ENCODE measurements at places on chromosomes 13 and 19.

- no peak for DNase-seq
These were observed 101.1 kb downstream of the DNAJC15 start for GRCh38 chr13:43124490-43124889.

- no peak for DNase-seq
These were observed 2044.9 kb upstream of the PCDH20 start for GRCh38 chr13:63460462-63461090.

GRCh38 chr19:49512970-49513745 is 697 bp downstream of the FCGRT start:
- DNase-seq = no peak

DNA sequence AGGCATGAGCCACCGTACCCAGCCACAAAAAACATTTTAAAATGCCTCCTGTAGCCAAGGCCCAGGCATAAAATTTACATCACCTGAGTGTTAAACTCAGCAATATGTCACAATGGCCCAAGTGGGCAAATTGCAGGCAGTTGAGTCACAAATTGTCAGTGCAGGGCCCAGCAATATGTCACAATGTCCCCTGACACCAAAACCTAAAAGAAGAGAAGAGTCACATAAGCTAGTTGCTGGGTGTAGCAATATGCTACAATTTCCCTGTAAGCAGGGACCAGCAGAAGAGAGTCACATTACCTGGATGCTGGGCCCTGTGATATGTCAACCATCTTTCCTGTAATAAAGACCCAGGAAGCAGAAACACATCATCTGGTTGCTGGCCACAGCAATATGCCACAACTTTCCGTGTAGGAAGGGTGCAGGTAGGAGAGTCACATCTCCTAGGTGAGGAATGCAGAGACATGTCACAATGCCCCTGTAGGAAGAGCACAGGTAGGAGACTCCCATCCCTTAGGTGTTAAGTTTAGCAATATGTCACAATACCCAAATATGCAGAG is 136.0 kb upstream of the ZNF91 start:
- DNase-seq = no peak

DNA sequence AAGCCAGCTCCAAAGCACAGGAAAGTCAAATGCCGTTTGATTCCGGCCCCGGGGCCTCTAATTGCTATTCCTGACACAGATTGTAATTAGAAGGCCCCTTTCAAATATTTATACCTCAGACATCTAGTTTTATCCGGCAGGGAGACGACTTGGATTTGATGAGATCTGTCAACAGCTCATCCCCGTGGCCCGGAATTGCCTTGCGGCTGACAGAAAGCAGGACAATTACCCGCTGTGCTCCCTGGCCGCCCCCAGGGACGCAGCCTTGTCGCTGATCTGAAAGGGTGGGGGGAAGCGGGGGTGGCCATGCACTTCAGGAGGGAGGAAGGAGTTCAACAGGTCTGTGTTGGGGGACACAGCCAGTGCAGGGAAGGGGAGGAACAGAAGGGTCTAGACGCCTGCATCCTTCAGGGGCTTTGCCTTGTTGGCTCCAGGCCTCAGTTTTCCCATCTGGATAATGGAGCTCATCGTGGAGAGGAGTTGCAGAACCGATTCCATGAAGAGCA is 1.8 kb upstream of the SHD start:
- no peak for DNase-seq

GRCh38 chr13:77896977-77897376 is 21.7 kb downstream of the EDNRB start:
- DNase-seq = no peak

DNA sequence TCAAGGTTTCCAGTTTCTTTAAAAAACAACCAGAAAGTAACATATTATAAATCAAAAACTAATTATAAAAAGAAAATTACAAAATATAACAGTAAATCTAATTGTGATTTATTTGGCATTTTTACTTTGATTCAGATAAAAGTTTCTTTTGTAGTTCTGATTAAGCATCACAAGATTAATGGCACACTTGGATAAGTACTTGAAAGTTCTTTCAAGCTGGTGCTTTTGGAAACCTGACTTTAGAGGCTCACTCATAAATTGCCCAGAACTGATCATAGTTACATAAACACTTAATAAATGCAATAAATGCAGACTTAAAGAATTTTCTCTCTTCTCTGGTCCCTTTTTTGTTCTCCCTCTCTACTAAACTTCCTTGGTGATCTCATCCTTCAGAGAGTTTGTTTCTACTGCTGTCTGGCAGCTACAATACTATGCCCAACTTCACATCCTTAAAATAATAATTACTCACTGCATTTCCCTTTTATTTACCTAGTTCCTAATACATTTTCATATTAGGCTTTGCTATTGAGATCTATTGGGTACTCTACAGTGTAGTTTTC is 1417.0 kb downstream of the EFNB2 start:
- DNase-seq = no peak

GRCh38 chr19:5900976-5901375 is 2.6 kb downstream of the NDUFA11 start:
- no peak for DNase-seq

GRCh38 chr19:7983995-7984837 is 21.2 kb downstream of the ELAVL1 start:
- no peak for DNase-seq
